Activated naive CD8-positive, alpha-beta T cell treated with anti-CD3 and anti-CD28 coated beads, Interleukin-2, amount 10 ng/mL, durations not matched to agents 7 days and 5 days (primary cell): ENCODE measurements at places on chromosomes 1 and 21.

DNA sequence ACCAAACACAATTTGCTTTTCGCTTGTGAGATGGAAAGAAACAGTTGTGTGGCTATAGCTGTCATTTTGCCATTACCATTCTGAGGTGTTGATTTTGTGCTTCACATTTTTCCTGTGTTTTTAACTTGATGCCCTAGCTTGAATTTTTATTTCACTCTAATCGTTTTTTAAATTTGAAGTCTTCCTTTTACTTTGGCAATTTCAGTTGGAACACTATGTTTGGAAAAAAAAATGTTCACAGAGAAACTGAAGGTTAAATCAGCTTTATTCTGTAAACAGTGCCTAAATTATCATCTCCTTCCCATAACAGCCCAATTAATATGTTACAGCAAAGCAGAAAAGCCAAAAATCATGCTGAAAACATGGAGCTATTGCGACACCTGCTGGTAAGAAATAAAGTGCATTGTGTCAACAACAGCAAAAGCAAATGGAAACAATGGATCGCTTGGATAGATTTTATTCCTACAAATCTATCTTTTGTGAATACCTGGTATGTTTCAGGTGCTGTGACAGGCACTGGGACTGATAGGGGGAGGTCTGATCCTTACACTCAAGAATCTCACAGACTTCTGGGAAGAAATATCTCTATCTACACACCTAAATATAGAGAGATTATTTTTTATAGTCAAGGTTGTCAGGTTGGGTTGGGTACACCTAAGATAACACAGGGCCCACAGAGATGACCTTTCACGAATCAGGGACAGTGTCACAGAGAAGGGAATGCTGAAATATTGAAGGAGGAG, 16.2 kb upstream of the ERICH3 start:
- DNase-seq = no peak

- peak; percentile 70 for DNase-seq
Observed at GRCh38 chr1:212699625-212700222, at the start of gene BATF3. Gene BATF3 (minus strand): TSS chr1:212699840. CDS start chr1:212699762, 78 bp downstream.

DNA sequence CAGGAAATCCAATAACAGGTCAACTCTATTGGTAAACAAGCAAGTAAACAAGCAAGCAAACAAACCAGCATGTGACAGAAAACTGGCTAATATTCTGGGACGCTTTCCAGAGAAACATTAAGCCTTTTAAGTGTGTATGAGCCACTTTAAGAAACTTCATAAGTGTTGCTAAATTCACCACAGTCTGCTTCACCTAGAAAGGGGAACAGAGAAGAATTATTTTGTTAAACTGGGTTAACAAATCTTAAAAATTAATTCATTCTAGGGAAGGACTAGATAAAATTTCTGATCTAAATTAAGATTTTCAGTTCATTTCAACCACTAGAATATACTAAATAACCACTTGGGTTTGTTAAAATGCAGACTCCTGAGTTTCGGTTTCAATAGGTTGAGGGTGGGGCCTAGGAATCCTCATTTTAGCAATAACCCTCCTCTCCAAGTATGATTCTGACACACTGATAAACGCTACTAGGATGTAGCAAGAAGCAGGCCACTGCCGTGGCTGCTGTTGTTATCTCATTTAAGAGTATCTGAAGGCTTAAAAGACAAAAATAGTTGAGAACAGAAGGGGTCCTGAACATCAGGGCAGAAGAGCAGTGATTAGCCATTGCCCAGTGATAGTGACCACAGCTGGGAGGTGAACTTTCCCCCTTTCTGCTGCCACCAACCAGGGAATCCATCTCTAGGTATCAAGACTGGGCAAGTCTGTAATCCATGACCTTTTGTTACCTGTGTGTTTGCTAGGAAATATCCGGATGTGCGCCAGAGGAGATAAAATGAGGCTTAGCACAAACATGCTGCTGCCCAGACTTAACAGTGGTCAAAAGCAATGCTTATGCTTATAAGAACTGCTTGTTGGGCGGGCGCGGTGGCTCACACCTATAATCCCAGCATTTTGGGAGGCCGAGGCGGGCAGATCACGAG, 11.2 kb downstream of the CREG1 start:
- DNase-seq = no peak

GRCh38 chr1:150566589-150567340, 12.6 kb downstream of the MCL1 start:
- DNase-seq = no peak

GRCh38 chr1:193884848-193885558, 698.6 kb upstream of the B3GALT2 start:
- no peak for DNase-seq

GRCh38 chr1:16221499-16221898, 9.0 kb upstream of the ARHGEF19 start:
- no peak for DNase-seq

DNA sequence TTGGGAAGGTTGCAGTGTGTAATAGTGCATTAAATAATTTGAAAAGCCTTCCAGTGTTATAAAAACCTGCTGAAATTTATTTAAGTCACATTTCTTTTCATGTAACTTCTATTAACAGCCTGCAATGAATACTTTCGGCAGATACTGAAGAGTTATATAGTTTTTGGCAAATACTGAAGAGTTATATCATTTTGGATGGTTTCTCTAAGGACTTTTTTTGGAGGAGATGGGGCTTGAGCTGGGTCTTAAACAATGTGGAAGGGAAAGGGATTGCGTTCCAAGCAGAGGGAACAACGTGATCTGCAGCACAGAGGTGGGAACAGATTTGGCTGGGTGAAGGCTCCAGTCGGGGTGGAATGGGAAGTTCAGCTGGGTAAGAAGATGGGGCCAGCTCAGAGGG, 39.8 kb downstream of the MTR start:
- no peak for DNase-seq

DNA sequence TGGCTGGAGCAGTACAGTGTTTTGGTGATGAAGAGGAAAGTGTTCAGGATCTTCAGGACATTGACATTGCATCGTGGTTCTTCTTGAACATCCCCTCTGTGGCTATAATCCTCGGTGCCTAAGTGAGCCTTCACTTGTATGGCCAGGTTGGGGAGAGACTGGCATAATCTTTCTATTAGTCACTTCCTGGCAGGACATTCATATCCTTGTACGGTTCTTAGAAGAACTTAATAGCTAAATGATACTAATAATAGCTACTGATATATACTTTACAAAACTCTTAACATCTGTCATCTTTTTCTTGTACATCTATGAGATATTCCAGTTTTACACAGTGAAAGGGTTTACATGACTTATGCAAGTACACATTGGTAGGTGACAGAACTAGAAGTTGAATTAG, 35.8 kb downstream of the CELF3 start:
- no peak for DNase-seq

DNA sequence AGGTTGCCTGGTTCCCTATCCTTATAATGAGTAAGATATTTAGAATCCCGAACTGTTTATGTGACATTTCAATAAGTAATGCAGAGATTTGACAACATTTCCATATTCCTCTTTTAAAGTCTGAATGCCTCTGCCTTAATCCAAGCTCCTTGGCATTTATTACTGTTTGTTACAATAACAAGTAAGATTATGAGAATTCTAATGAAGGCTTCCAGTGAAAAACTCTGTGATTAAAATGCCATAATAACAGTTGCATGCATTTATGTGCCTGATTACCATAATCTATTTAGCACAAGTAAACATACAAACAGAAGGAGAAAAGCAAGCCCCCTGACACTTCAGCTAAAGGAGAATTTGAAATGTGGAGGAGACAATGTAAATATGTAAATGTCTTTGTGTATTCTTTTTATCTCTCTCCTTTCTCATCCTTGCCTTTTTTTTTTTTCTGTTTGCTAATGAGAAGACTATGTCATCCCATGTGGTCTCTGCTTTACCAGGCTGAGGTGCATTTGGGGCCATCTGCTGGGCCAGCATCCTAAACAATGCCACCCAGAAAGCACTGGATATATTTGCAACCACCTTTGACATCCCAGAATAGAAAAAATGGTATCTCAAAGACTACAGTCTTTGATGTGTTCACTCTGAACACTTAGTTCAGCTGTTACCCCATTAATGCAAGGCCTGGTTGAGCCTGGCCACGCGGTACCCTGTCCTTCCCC, 17.2 kb upstream of the OLIG2 start:
- no peak for DNase-seq

- DNase-seq = peak; percentile 83
Observed at GRCh38 chr1:230867903-230868735, at the start of gene C1orf198. Gene C1orf198 (minus strand): TSS chr1:230868521. CDS start chr1:230868512, 9 bp downstream.

DNA sequence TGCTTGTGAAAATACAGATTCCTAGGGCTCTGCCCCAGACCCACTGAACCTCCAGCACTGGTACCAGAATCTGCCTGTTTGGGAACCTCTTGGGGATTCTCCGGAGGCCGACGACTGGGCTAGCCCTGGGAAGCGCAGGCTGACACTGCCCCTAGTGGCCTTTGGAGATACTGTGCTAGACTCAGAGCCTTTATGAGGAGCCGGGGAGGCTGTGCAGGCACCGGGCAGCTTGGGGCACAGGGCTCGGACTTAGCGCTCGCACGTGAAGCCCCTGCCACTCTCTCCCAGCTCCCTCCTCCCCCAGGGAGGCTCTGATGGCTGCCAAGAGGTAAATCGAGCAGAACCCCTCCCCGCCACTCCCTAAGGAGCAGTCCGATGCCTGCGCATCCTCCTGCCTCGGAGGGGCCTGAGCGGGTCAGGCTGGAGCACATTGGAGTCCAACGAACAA, 144.6 kb upstream of the TNR start:
- DNase-seq = no peak

GRCh38 chr1:115946116-115946515, 30.2 kb upstream of the SLC22A15 start:
- DNase-seq = no peak

GRCh38 chr1:160834945-160835565, 27.6 kb downstream of the CD244 start:
- DNase-seq = no peak

DNA sequence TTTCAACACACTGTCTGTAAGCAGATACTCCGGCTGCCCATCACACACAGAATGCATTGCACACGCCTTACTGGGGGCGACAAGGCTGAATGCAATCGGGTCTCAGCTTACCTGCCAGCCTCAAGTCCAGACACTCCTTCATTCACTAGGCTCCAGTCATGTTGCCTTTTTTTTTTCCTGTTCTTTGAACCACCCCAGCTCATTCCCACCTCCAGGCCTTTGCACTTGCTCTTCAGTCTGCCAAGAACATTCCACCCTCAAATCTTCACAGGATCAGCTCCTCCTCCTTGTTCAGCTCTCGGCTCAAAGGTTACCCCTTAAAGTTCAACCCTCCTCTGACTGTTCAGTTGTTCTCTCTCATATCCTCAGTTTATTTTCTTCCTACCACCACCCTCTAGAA, 181.9 kb upstream of the ESRRG start:
- no peak for DNase-seq

DNA sequence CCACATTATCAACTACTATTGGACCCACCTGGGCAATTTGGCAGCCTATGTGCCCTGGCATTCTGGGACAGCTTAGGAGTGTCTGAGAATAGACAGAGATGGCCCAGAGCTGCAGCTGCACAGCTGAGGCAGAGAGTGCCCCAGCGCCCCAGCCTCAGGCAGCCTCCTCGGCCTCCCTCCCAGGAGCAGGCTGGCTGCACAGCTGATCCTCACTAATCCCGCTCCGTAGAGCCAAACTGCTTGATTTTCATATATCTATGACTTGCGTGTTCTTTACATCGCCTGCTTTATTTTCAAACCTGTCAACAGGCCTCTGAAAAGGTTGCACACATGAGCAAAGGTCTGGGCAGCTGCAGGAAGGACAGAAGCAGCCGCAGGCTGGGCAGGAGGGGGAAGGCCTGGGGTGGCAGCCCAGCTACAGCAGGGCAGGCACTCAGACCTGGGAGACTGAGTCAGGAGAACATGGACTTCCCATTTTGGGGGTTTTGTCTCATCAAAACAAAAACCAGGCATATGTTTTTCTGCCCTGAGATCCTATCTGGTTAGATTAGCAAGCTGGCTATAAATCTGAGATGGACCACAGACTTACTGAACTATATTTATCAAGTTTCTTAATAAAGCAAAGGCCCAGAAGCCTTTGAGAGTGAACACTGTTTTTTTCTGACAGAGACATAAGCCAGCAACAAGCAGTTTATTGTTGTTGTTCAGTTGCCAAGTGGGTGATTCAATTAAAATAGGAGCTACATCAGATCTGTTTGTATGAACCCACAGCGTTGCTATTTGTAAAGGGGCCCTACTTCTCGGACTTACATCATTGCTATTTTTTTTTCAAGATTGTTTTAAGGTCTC, 301.8 kb upstream of the DUSP10 start:
- DNase-seq = no peak
